ENCODE measurements at places on chromosomes 11 and 22. TPM values are rescaled to one million over a fixed set of nuclear protein-coding genes. Genes with fewer than 3 reads are reported as not detected.

GRCh38 chr11:30454111-30454510 lies 131.2 kb downstream of the ARL14EP start:
- no peak for DNase-seq

DNA sequence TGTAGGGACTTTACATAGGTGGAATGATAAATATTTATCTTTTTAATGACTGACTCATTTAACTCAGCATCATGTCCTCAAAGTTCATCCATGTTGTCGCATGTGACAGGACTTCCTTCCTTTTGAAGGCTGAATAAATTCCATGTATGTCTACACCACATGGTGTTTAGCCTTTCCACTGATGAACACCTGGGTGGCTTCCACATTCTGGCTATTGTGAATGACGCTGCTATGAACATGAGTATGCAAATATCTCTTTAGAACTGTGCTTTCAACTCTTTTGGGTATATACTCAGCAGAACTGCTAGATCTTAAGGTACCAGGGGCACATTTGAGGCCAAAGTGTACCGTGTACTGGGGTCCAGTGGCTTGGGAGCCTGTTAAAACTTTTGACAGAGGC lies 24.1 kb downstream of the LARGE1 start:
- DNase-seq, result no peak

DNA sequence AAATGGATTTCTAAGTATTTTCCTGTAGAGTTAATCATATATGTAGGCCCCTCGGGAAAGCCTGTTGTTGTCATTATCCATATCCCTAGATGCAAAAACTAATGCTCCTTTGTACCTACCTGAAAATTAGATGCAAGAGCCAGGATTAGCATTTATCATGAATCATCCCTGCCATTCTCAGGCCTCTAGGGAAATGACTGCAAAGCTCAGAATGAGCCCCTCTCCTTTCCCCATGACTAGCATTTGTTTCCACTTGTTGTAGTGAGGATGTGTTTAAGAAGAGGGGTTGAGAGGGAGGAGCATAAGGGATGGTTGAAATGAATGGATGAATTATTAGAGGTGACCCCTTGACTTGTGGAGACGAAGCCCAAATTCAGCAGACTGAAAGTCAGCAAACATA lies 537.9 kb downstream of the NTM start:
- no peak for DNase-seq

DNA sequence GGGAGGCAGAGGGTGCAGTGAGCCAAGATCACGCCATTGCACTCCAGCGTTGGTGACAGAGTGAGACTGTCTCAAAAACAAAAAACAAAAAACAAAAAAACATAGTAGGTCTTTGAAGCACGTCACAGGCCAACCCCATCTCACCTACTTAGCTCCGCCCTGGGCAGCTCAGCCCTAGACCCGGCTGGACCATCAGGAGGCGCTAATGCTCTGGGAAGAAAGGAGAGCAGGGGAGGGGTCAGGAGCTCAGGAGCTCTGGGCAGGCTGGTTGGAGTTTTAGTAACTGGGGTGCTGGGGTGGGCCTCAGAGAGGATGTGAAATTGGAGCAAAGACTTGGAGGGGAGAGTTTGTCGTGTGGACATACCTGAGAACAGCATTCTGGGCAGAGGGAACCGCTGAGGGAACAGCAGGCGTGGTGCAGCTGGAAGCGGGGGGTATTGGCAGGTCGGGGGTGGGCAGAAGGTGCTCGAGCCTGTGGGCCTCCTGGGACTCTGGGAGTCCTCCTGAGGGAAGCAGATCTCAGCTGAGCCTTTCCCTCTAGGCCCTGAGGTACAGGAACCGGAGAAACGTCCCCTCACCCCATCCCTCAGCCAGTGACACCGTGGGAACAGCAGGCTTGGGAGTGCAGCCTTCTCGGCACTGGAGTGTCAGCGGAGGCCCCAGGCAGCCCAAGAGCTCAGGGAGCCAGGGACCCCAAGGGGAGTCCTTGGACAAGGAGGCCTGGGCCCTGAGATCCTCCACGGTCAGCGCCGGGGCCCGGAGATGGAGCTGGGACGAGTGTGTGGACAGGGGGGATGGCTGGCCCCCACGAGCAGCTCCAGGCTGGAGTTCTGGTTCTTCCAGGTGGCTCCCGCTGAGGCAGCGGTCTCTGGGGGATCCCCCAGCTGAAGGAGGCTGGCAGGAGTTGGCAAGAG lies 2.2 kb upstream of the RPS6KA4 start:
- no peak for DNase-seq

GRCh38 chr11:76512851-76513653 lies 68.2 kb downstream of the EMSY start:
- no peak for DNase-seq

DNA sequence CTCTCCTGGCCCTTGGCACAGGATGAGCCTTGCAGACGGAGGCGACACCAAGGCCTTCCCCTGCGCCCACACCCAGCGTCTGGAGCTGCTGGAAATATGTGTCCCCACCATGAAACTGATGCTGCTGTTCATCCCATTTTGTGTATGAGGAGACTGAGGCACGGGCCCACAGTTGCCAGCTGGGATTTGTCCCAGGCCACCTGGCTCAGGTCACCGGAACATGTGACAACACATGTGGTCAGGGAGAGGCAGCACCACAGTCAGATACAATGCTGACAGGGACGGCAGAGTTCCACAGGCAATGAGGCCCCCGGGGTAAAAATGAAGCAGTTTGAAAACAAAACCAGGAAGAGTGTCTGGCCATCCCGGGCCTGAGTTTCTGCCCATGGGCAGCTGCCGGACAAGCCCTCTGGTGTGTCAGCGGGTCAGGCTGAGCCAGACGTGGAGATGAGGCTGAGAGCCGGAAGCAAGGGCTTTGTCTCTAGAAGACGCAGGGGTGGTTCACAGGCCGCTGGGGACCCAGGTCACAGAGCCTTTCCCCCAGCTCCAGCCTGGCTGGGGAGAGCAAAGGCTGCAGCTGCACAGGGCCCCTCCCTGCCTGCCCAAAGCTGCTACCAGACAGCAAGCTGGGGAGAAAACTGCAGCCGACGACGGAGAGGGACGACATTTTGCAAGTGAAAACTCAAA lies 80.7 kb downstream of the CDKN1C start:
- peak; percentile 64 for DNase-seq

EXPH5 gene
- 0.49 TPM for total RNA-seq

- DNase-seq, result no peak
These were observed 76.0 kb downstream of the MYEOV start for GRCh38 chr11:69369945-69370344.

DNA sequence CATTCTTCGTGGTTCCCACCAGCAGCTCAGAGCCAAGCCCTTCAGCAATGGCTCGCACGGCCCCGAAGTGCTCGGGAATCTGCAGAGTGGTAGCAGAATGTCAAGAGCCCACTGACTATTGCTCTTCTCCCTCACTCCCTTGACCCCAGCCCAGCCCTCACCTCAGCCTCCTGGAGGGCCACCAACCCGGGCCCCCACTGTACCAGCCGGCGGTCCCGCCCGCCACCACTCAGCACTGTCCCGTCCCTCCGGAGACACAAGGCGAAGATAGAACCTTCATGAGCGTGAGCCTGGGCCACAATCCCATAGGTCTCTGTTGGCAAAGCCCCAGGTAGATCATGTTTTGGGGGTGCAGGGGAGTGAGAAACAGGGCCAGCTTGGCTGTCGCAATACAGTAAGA lies 4.2 kb upstream of the MTA2 start:
- no peak for DNase-seq

DNA sequence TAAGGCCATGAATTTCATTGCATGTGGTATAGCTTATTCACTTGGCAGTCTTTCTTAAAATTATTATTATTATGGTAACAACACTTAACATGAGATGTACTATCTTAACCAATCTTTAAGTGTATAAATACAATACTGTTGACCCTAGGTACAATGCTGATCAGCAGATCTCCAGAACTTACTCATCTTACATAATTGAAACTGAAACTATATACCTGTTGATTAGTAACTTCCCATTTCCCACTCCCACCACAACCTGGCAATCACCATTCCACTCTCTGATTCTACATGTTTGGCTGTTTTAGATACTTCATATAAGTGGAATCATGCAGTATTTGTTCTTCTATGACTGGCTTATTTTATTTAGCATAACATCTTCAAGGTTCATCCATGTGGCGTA lies 150.2 kb upstream of the POU2AF2 start:
- DNase-seq, result no peak

DNA sequence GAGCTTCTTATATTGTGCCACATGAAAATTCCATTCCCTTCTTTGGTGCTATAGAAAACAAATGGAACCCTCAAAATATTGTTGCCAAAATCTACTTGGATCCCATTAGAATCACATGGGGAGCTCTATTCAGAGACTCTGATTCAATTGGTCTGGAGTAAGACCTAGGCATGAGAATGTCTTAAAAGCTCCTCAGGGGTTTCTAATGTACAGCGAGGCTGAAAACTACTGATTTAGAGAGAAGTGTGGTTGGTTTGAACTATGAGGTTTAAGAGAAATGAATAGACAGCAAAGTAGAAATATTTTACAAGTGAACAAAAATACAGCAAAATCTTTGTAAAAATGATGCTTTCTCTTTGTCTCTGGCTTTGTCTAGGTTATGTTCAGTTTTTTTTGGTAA lies 514.7 kb downstream of the CNTN5 start:
- no peak for DNase-seq

MYRF gene
- total RNA-seq, result 0.54 TPM

- DNase-seq, result peak; percentile 91
These were observed 30.6 kb downstream of the SDHAF2 start for GRCh38 chr11:61460474-61460881.

- DNase-seq, result peak; percentile 67
These were observed 1.0 kb downstream of the FJX1 start for GRCh38 chr11:35619116-35619854.

GRCh38 chr11:76074148-76075095 lies 131.9 kb downstream of the WNT11 start:
- DNase-seq, result no peak

DNA sequence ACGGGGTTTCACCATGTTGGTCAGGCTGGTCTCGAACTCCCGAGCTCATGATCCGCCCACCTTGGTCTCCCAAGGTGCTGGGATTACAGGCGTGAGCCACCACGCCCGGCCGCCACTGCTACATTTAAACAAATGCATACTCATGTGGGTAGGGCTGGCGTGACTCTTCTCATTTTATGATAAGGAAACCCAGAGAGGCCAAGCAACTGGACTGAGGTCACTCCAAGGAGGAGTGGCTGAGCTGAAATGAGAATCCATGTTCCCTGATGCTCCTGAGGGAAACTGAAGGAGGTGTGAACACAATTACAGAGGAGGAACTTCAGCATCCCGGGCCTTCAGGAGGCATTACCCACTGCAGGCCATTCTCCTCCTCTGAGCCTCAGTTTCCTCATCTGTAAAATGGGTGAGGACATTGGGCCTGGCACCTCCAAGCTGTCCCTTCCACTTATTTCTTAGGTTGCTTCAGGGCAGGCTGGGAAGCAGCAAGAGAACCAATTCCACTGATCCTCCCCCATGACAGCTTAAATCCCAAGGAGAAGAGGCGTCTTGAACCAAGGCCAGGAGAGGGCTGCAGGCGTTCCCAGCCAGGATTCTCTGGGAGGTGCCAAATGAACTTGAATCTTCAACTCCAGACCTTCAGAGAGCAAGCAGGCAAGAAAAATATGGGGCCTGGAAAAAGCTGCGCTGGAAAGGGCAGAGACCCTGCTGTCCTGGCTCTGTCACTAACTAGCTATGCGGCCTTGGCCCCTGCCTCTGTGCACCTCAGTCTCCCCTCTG lies 2.9 kb downstream of the TST start:
- no peak for DNase-seq

YAP1 gene
- total RNA-seq, result 204 TPM

GRCh38 chr22:45742866-45743450 lies 71.3 kb downstream of the ATXN10 start:
- DNase-seq, result no peak

- DNase-seq, result no peak
These were observed 8.7 kb downstream of the DRAP1 start for GRCh38 chr11:65927904-65928397.

DNA sequence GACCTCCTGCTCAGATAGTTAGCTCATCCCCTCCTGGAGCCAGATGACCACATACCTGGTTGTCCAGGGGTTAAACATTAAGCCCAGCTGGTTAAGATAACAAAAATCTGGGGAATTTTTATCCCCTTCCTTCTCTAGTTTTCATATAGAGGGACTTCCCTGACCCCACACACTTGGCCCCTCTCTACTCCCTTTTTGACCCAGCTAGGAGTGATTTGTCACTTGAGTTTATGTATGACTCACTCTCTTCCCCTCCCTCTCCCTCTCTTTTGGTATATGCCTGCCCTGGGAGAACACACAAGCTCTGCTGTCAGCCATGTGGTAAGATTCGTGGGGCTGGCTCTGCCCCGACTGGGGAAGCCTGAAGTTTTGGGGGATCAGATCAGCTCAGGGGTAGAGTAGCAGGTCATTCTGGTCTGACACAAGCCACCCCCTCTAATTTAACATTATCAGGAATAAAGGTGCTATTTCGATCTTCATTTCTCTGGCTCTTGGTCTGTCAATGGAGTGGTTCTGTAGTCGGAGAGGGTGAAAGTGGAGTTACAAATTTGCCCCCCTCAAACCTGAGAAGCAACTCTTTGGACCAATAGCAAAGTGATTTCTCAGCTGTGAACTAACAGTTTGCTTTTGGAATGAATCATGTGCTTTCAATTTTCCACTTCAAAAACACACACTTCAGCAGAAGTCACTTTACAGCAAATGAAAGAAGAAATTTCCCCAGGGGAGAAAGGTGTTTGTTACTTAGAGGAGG lies 415.3 kb upstream of the CADM1 start:
- DNase-seq, result no peak

- no peak for DNase-seq
These were observed 34.3 kb downstream of the ETS1 start for GRCh38 chr11:128552783-128553661.

FAM180B gene
- 0.41 TPM for total RNA-seq

- no peak for DNase-seq
These were observed 6.8 kb upstream of the OR8B3 start for GRCh38 chr11:124405581-124405980.

HTR3B gene
- not detected for total RNA-seq

GRCh38 chr11:2402890-2403645 lies 2.5 kb downstream of the TSSC4 start:
- no peak for DNase-seq

DNA sequence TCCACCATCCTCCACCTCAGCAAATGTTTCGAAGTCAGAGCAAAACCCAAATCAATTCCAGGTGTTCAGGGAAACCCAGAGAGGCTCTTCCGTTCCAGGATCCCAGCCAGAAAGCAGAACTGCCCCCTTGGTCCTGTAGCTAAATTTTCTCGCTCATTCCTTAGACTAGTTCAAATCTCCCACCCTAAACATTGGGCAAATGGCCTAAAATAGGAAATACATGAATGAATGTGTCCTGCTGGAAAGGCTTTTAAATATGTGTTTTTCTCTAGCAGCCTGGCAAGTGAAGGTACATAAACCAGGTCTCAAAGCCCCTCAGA lies 89.6 kb downstream of the ETS1 start:
- no peak for DNase-seq

- DNase-seq, result no peak
These were observed 51.0 kb downstream of the GALNT18 start for GRCh38 chr11:11570823-11571222.

Data from sigmoid colon (tissue), 7 donors.